ENCODE measurements at places on chromosomes 5 and 9.

DNA sequence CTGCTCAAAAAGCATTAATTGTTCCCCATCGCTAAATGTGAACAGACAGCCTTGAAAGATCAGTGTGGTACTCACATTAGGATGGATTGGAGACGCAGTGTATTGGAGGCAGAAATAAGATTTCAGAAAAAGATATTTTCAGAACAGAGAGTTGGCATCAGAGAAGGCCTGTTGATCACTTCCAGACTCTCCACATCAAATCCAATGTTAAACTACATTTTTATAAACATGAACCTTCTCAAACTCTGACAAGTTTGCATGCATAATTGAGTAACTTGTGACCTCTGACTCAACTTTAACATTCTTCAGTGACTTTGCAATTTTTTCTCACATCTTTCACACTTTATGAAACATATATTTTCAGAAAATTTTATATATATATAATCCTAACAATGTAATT lies 919.6 kb upstream of the SEMA6A start:
- DNase-seq, result no peak

DNA sequence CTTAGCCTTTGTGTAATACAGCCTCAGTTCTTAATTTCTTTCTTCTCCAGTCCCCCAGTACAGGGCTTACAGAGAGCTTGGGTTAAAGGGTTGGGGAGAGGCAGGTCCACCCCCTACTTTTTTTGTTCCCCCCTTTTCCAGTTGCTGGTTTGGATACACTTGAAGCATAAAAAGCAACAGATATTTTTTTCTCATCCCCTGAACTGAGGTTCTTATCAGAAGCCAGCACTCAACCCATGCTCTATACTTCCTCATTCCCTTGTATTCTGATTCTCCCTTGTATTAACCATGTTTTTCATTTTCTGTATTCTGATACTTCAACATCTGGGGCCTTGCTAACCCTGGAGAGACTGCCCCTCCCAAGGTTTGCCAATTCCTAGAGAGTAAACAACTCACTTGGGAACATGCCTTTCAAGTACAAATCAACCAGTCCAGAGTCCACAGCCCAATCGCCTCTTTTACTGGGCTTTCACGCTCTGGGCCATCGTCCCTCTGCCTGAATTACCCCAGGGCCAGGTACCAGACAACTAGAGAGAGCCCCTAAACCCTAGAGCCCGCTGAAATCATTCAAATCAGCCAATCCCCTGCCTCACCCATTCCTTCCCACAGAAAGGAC lies 333.4 kb upstream of the PUM3 start:
- DNase-seq, result no peak

DNA sequence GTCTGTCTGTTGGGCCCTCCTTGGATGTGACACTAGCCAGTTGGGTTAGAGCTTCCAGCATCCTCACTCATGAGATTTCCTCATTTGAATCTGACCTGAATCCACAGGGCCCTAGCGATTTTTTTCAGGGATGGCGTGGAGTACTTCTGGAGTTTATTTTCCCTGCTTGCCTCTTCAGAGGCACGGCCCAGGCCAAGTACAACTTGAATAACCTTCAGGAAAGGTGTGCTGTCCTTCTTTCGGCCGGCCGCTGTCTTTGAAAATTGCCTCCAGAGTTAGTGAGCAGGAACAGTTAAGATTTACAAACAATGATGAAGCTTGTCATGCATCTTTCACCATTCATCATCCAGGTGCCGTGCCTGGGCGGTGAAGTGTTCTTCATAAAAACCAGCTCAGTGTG lies 49.5 kb upstream of the DMRT3 start:
- DNase-seq, result no peak

GRCh38 chr9:18056269-18056992 lies 417.5 kb upstream of the ADAMTSL1 start:
- DNase-seq, result no peak

- peak; percentile 55 for DNase-seq
Observed at GRCh38 chr9:78035383-78035993, 3.9 kb upstream of the GNAQ start.

DNA sequence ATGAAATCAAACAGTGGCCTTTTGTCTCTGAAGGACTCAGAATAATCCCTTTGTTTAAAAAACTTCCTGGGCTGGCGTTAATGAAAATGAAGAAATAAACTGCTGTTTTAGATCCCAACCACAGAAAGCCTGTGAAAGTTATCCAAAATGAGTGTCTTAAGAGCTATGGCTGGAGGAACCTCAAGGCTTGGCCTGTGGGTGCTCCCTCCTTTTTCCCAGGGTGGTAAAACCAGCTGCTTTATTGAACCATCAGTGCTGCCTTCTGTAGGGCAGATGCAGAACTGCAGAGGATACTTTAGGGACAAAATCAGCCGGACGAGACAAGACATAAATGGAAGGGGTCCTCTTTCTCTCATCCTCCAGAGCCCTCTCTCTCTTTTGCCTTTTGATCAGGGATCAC lies 100.9 kb downstream of the SMARCA2 start:
- peak; percentile 15 for DNase-seq

- peak; percentile 76 for DNase-seq
Observed at GRCh38 chr5:6820851-6821479, 107.7 kb downstream of the TENT4A start.

Measured in activated CD4-positive, alpha-beta T cell treated with anti-CD3 and anti-CD28 coated beads for 48 hours (primary cell).